Caco-2 (cell line): ENCODE measurements at places on chromosomes 2 and 18. TPM values are rescaled to one million over a fixed set of nuclear protein-coding genes. Genes with fewer than 3 reads are reported as not detected.

The SLC23A3 gene
- total RNA-seq, result 6.5 and 7.1 TPM in 2 replicates

DNA sequence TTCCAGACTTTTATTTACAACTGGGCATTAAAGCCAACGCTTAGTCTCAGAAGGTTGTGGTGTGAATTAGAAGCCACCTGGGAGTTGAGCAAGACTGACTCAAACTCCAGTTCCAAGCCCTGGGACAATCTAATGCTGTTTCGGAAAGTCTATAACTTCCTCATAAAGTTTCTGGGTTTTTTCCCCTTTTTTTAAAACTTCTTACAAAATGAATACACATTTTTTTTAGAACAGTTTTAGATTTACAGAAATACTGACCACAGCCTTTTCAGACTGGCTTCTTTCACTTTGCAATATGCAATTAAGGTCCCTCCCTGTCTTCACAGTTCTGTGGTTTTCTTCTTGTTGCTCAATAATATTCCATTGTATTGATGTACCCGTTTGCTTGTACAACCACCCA is 115.9 kb upstream of the TWIST2 start:
- no peak for DNase-seq
- no peaks in the 10 kb centered on the region for H3K36me3 ChIP-seq
- no peaks in the 10 kb centered on the region for H3K4me1 ChIP-seq
- no peaks in the 10 kb centered on the region for H3K27me3 ChIP-seq
- H3K4me3 ChIP-seq, result no peak overlapping the region

DNA sequence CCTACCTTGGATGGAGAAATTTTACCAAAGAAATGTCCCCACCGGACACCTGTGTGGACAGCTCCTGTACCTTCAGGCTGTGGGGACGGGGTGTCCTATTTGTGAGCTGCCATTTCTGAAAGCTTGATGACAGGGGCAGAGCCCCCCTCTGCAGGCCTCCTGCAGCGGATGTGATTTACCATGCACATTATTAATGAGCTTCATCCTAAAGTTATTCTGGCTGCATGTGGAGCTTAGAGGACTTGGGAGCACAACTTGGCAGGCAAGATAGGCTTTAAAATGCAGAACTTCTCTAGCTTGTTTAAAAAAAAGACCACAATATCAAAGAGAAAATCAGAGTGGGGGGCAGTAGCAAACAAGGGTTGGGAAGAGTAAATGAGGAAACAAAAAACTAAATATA is 350.0 kb upstream of the KLHL29 start:
- DNase-seq, result no peak
- no peak overlapping the region for H3K27ac ChIP-seq
- H3K4me1 ChIP-seq, result no peaks in the 10 kb centered on the region
- H3K27me3 ChIP-seq, result no peaks in the 10 kb centered on the region
- no peak overlapping the region for H3K4me3 ChIP-seq

- H3K4me3 ChIP-seq, result no peak overlapping the region
- DNase-seq, result no peak
- no peaks in the 10 kb centered on the region for H3K27me3 ChIP-seq
- no peak overlapping the region for H3K27ac ChIP-seq
- no peaks in the 10 kb centered on the region for H3K4me1 ChIP-seq
Observed at GRCh38 chr2:144249035-144249637, 270.8 kb downstream of the ZEB2 start.

The CAPN13 gene
- total RNA-seq, result 2.1 and 3.3 TPM in 2 replicates

The CNDP1 gene
- 0.48 TPM in 1 of 2 replicates, not detected in the other for total RNA-seq

The SDC1 gene
- 23.5 and 24.3 TPM in 2 replicates for total RNA-seq

The TGIF1 gene
- total RNA-seq, result 103 and 107 TPM in 2 replicates

The TNS1 gene
- 16.1 and 16.9 TPM in 2 replicates for total RNA-seq

GRCh38 chr18:35639296-35639695 is 57.8 kb downstream of the GALNT1 start:
- DNase-seq, result no peak
- H3K4me3 ChIP-seq, result no peak overlapping the region
- H3K27ac ChIP-seq, result no peak overlapping the region
- no peaks in the 10 kb centered on the region for H3K36me3 ChIP-seq
- no peaks in the 10 kb centered on the region for H3K4me1 ChIP-seq

DNA sequence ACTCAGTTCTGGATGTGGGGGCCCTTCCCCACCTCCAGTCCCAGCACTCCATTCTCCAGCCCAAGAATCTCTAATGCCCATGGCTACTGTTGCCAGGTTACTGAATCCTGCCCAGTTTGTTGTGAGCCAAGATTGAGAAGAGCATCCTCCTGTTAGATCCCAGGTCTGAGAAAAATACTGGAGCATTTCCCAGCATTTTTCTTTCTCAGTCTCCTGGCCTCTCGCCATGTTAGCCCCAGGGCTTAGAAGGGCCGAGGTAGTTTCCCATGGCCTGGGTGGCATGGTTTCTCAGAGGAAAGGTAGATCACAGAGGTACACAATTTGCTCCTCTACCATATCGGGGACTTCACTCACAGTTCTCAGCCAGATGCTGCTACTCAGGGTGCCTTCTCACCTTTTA is 135.7 kb downstream of the OTX1 start:
- H3K27ac ChIP-seq, result no peak overlapping the region
- H3K4me3 ChIP-seq, result no peak overlapping the region
- H3K4me1 ChIP-seq, result peaks cover under 1% of the 10 kb centered on the region
- no peak for DNase-seq

DNA sequence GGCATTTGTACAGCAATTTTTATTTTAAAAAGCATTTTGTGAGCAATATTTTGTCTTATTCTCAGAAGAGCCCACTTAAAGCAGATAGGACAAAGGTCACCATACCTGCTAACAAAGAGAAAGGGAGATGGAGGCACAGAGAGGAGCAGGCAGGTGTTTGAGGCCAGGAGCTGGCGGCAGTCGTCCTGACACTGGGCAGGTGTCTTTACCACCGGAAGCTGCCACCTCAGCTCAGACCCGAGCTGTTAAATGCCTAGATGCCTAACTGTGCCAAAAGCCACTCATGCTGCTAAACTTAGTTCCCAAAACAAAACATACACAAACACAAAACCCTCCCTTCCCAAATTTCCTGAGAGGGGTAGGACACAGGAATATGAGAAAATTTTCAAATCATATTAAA is 120.9 kb downstream of the CNTNAP5 start:
- no peak overlapping the region for H3K27ac ChIP-seq
- no peaks in the 10 kb centered on the region for H3K27me3 ChIP-seq
- H3K4me1 ChIP-seq, result no peaks in the 10 kb centered on the region

The METTL5 gene
- 75.1 and 82.4 TPM in 2 replicates for total RNA-seq

- no peak for DNase-seq
- no peak overlapping the region for H3K27ac ChIP-seq
- no peaks in the 10 kb centered on the region for H3K36me3 ChIP-seq
- no peaks in the 10 kb centered on the region for H3K27me3 ChIP-seq
- H3K4me1 ChIP-seq, result no peaks in the 10 kb centered on the region
Observed at GRCh38 chr2:38201784-38202183, 125.8 kb upstream of the CYP1B1 start.

DNA sequence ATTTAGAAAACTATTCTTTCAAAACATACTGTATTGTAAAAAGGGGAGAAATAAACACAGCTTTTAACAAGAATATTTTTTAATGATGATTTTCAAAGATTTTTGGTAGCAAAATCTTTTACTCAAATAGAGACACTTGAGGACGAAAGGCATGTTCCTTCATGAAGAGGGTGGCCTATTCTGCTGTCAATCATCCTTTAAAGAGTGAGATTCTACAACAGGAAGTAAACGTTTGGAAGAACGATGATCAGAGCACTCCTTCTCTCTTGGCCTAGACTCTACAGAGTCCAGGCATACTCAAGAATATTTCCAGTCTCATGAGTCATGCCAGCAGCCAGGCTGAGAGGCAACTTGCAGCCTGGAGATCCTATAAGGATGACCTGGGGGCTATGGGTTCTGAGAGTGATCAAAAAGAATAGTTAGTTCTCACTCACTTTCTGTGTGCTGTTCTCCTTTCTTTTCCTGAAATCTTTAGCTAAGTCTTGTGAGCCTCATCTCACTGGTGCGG is 62.4 kb upstream of the TCF4 start:
- H3K4me1 ChIP-seq, result no peaks in the 10 kb centered on the region
- H3K36me3 ChIP-seq, result no peaks in the 10 kb centered on the region
- no peaks in the 10 kb centered on the region for H3K27me3 ChIP-seq
- H3K4me3 ChIP-seq, result no peak overlapping the region
- no peak for DNase-seq

The UGT1A4 gene
- total RNA-seq, result 0.79 and 0.84 TPM in 2 replicates

DNA sequence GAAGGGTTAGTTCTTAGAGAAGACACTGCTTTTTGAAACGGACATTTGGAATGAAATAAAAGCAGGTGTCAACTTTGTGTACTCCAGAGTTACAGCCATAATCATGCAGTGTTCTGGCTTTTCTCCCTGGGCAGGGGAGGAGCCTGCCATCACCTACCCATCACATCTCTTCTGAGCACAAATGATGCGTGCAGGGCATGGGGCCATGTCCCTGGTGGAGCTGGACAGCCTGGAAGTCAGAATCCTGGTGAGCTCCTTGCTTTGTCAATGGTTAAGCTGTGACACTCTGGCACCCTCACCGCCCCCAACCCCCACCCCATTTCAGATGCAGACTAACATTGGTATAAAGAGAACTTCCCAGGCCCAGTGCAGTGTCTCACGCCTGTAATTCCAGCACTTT is 53.1 kb downstream of the PDCL3 start:
- no peak overlapping the region for H3K27ac ChIP-seq
- H3K36me3 ChIP-seq, result no peaks in the 10 kb centered on the region
- no peaks in the 10 kb centered on the region for H3K4me1 ChIP-seq
- H3K4me3 ChIP-seq, result no peak overlapping the region
- no peaks in the 10 kb centered on the region for H3K27me3 ChIP-seq

GRCh38 chr2:129319422-129319717 is 660.1 kb upstream of the RAB6C start:
- H3K36me3 ChIP-seq, result no peaks in the 10 kb centered on the region

- H3K36me3 ChIP-seq, result no peaks in the 10 kb centered on the region
- no peak overlapping the region for H3K4me3 ChIP-seq
Observed at GRCh38 chr2:4903656-4904348, 788.4 kb upstream of the SOX11 start.

DNA sequence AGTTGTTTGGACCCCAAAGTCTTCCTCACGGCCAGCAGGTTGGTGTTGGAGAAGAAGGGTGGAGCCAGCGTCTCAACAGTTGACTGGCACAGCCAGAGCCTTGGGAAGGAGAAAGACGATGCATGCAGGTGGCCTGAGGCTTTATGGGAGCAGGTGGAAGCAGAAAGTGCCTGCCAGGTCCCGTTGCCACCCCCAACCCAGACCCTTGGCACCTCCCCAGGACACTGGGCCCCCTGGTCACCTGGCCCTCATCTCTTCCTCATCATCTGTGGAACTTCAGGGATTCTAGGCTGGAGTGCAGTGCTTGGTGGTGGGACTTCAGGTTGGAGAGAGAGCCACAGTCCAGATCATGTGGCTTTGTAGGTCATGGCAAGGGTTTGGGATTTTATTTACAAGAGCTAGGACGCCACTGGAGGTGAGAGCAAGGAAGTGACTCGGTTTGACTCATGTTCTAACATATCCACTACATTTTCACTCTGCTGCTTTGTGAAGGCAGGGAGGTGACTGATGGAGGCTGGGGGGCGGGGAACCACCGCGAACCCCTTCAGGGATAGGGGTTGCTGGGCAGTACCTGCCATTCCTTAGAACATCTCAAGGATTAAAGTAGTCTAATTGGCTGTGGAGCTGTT is 62.5 kb upstream of the B3GNT7 start:
- no peak overlapping the region for H3K4me3 ChIP-seq
- H3K36me3 ChIP-seq, result no peaks in the 10 kb centered on the region
- no peaks in the 10 kb centered on the region for H3K27me3 ChIP-seq

DNA sequence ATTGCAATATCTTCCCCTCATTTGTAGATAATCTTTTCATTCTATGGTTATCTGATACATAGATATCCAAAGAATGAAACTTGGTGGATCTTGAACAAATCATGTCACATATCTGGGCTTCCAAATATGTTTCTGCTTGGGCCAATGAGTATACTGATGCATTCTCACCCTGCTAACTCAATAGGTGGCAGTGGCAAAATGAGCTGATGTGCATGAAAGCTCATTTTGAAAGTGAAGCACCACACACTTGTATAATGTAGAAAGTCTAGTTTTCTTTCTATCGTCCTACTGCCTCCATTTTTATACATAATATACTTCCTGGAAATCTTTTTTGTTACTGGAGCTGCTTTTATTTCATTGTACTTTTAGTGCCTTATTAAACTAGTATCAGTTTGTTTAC is 208.2 kb downstream of the PRKCE start:
- no peaks in the 10 kb centered on the region for H3K36me3 ChIP-seq
- no peak overlapping the region for H3K4me3 ChIP-seq
- H3K4me1 ChIP-seq, result no peaks in the 10 kb centered on the region
- H3K27ac ChIP-seq, result no peak overlapping the region

- no peaks in the 10 kb centered on the region for H3K27me3 ChIP-seq
- H3K27ac ChIP-seq, result no peak overlapping the region
- no peaks in the 10 kb centered on the region for H3K4me1 ChIP-seq
- H3K4me3 ChIP-seq, result no peak overlapping the region
- H3K36me3 ChIP-seq, result no peaks in the 10 kb centered on the region
- no peak for DNase-seq
Observed at GRCh38 chr2:170201275-170201674, 23.3 kb downstream of the MYO3B start.

The CD302 gene
- 7.5 and 7.6 TPM in 2 replicates for total RNA-seq

DNA sequence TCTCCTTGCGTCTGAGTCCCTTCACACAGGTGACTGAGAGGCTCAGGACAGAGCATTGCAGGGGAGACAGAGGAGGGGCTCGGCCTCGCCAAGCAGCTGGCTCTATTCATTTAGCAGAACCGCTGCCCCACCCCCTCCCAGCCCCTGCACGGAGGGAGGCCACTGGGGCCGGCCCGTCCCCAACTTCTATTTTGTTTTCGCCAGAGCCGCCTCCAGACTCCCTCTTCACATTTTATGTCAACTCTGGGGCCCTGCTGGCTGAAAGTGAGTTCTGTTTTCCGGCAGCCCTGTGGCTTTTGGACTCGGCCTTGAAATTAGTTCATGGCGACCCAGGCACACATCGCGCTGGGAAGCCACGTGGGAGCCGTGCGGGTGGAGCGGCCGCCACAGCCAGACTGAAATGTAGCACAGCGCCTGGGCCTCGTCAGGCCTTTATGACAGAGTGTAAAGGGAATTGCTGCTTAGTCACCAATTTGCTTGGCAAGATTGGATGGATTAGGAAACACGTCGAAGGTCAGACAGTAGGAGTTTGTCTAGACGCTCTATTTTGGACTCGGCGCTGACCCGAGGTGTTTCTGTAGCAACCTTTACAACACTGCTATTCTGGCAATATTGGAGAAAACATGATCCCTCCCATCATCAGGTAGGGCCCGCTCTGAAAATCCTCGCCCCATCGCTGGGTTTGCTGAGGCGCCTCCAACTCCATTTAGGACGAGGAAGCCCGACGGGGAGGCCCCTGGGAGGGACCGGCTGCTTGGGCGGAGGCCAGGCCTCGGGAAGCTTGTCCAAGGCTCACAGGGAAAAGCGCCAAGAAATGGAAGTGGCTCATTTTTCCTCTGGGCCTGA is 90.7 kb upstream of the CTDP1 start:
- no peaks in the 10 kb centered on the region for H3K36me3 ChIP-seq
- DNase-seq, result no peak
- H3K4me3 ChIP-seq, result no peak overlapping the region
- H3K27me3 ChIP-seq, result no peaks in the 10 kb centered on the region
- H3K4me1 ChIP-seq, result no peaks in the 10 kb centered on the region
- H3K27ac ChIP-seq, result no peak overlapping the region
